ENCODE measurements at places on chromosomes 3 and 15.

GRCh38 chr3:25169151-25169550, 258.9 kb upstream of the RARB start:
- no peak for DNase-seq

- DNase-seq, result peak; percentile 29
Measured at GRCh38 chr15:90213122-90213817, 12.1 kb downstream of the SEMA4B start.

DNA sequence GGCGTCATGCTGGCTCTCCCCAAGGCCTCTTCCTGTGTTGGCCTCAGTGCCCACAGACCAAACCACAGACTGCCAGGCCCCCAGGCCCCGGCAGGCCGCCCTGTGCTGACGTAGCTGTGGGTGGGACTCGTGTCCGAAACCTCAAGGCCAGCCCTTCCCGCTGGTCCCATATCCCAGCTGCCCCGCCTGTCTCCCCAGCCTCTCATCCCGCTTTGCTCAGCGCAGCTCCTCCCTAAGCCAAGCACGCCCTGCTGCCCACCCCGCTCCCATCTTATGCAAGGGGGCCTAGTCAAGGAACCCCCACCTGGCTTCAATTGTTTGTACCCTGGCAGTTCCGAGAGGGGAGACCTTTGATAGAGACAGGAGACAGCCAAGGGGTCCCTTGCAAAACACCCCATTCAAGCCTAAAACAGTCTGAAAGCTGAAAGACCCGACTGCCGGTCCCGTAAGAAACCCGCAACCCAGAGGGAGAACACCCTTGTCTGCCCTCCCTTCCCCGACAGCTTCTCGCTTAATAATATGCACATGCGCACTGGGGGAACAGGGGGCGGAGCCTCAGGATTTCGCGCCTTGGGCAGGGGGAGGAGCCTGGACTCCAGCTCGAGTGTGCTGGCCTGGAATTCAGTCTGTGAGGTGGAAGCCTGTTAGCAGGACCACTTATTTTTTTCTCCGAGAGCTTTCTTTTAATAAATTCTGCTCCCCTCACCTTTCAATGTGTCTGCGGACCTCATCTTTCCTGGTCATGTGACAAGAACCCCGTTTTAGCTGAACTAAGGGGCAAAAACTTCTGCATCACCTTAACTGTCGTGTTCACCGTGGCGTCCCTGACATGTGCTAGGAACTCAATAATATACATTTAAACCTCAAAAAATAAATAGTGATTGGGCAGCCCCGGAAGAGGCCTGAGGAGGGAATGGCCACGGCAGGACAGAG, 17.2 kb downstream of the TNFAIP8L3 start:
- no peak for DNase-seq

- DNase-seq, result no peak
Measured at GRCh38 chr3:144586382-144586781, 614.8 kb downstream of the DIPK2A start.

GRCh38 chr3:128343287-128344051, 123.2 kb downstream of the DNAJB8 start:
- no peak for DNase-seq

DNA sequence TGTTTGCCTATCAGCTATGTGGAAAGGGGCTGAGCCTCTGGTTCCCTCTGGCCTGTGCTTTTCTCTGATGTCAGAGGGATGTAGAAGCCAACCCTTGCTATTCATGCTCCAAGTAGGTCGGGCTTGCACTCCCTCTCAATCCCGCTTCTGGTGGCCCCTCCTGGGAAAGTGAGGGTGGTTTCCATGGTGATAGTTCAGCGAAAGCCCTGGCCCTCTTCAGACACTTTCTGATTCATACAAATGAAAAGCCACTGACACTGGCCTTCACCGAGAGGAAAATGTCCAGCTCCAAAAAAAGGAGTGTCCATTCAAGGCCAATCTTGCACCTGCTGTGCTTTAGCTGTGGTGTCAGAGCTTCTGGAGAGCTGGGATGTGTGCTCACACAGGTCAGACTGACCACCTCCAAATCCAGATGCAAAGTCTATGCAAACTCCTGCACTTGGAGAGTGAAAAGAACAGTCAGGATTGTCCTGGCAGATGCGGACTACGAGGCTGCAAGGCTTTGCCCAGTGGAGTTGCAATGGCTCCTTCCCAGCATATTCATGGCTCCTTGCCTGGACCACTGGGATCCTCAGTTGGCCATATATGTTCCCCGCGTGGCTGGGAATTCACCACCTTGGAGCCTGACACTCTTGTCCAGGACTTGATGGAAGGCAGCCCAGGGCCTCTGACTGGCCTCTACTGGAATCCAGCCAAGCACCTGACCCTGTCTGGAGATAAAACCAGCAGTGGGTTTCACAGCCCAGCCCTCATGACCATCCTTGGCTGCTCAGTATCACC, 96.6 kb downstream of the CEMIP start:
- no peak for DNase-seq

Measured in NCI-H1105 treated with DMSO at 0.1 percent for 48 hours (cell line).